Activated CD4-positive, CD25-positive, alpha-beta regulatory T cell treated with anti-CD3 and anti-CD28 coated beads, Interleukin-2, amount 50 U/mL, for 16 hours (primary cell): ENCODE measurements at places on chromosomes 12 and 14.

GRCh38 chr14:97603201-97603600 is 806.0 kb downstream of the VRK1 start:
- no peak for DNase-seq

- DNase-seq, result no peak
These were observed 421.9 kb upstream of the PRICKLE1 start for GRCh38 chr12:43011383-43011926.

- DNase-seq, result no peak
These were observed 129.5 kb downstream of the STXBP6 start for GRCh38 chr14:24920265-24921075.

GRCh38 chr12:81224626-81225025 is 146.7 kb downstream of the ACSS3 start:
- no peak for DNase-seq
